ENCODE measurements at places on chromosomes 16 and 17. TPM values are rescaled to one million over a fixed set of nuclear protein-coding genes. Genes with fewer than 3 reads are reported as not detected.

- peak; percentile 72 for DNase-seq
Measured at GRCh38 chr17:12545877-12546513, 119.7 kb upstream of the MYOCD start.

DNA sequence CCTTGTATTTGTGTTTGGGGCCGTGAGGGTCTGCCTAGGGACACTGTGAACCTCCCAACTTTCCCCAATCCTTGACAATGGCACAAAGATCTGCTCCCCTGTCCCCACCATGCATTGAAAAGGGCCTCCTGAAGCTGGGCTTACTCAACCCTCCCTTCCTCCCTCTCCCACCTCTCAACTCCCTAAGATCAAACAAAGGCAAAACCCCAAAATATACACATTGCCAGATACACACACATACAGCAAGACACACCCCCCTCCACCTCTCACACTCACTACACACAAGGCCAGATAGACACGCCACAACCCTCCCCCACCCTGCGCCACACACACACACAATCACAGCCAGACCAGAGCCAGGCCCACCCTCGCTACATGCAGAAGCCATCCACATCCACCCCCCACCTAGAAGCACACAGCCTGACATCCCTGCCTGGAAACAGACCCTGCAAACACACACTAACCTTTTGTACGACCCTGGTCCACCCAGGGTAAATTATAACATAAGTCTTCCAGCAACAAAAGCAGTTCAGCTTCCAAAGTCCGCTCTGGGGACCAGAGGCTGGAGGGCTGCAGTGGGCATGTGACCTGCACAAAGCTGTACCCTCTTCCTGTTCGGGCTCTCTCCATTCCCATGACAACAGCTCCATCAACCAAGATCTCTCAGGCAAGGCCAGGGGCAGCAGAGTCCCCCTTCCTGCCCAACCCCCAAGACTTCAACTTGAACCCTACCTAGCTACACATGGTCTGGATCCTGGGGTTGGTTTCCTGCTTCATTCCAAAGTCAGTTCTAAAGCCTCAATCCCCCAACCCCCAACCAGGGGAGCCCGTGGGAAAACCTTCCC is 1.9 kb downstream of the PCGF2 start:
- no peak for DNase-seq

GRCh38 chr17:66714046-66715023 is 120.6 kb upstream of the CACNG5 start:
- DNase-seq: no peak

DNA sequence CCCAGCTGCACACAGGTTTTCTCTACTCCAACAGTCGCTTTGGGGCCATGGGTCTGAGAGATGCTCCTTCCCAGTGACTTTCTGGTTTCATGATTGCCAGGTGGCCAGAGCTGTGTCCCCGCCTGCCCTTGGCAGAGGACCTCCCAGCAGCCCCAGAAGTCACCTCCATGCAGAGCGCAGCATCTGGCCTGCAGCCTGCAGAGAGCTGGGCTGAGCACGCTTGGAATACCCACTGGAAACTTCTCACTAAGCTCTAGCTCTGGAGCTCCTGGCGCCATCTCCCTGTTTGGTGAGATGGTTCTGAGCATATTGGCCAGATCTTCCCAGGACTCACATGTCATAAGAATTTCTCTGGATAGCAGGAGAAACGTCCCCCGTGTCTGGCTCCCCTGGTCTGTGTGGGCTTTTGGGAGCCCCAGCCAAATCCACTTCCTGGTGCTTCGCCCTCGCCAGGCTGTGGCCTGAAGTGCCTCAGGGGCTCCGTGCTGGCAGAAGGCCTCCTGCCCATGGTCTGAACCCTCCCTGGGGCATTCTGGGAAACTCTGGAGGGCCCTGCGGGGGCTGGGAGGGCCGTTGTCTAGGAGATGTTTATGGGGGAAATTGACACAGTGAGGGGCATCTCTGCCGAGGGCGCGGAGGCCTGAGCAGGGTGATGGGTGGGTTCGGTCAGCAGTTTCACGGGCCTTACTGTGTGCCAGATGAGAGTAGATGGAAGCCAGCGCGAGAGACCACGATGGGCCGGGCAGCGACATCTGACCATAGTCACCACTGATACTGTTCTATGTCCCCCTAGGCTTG is 73.2 kb upstream of the CIBAR2 start:
- DNase-seq: no peak

- peak; percentile 83 for DNase-seq
Measured at GRCh38 chr17:78022425-78022824, 63.9 kb downstream of the TNRC6C start.

DNA sequence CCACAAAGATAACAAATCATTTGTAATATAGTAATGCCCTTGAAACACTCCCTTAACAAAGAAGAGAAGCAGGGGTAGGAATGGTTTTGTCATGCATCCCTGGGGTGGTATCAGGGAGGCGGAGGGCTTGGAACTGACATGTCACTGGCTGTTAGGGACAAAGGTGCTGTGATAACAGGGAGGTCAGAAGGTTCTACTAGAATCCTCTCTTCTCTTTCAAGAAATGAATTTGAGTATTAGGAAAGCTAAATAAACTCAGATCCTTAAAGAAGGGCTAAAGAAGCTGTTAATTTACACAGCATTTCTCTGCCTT is 65.4 kb upstream of the ADAMTS18 start:
- no peak for DNase-seq

- DNase-seq: no peak
Measured at GRCh38 chr17:13200671-13201070, 182.8 kb upstream of the ELAC2 start.

- no peak for DNase-seq
Measured at GRCh38 chr17:34386343-34386696, 23.3 kb upstream of the CCL1 start.

- DNase-seq: peak; percentile 69
Measured at GRCh38 chr17:48954300-48954755, 9.7 kb upstream of the SNF8 start.

DNA sequence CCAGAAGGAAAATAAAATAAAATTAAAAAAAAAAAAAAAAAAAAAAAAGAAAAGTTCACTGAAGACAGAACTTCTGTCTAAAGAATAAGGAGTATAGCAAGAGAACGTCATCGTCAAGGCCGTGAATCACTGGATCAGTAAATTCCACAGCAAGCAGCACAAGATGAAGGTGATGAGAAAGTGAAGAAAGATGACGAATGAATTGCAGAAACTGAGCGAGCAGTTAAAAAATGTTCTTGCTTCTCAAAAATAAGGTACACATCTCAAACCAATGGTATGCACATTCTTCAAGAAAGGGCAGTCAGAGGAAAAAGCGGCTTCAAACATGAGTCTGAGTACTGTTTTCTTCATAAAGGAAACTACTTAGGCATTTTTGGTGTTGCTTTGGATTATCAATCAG is 104.7 kb downstream of the SMG6 start:
- DNase-seq: peak; percentile 53

DNA sequence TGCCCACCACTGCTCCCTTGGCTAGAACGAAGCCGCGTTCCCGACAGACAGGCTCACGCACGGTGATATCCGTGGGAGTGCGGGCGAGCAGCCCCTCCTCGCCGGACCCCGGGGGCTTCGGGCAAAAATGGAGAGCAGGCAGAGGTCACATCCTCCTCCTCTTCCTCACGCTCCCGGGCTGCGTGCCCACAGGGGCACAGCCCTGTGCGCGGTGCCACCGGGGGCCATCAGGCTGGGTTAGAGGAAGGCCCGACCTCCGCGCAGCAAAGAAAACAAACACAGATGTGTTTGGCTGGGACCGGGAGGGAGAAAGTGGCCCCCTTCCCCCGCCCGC is 519 bp upstream of the NTN1 start:
- no peak for DNase-seq

DNA sequence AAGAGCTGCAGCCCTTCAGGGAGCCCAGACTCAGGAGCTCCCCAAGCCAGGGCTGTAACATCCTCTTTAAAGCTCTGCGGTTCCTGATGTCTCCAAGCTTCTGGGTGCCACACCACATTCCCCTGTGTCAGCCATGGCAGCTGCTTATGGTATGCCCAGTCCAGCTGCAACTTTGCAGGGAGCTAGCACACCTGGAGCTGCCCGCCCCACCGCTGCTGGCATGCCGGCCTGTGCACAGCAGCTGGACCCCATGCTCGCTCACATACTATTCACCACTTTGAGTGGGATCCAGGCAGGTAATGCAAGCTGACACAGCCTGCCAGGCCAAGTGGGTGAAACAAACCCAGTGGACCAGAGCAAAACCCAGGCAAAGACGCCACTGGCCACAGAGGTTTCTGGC is 305.6 kb upstream of the AXIN2 start:
- DNase-seq: no peak

- no peak for DNase-seq
Measured at GRCh38 chr17:75124819-75125162, 6.8 kb downstream of the NT5C start.

GRCh38 chr17:44914148-44914547 is 1.2 kb downstream of the GFAP start:
- no peak for DNase-seq

DNA sequence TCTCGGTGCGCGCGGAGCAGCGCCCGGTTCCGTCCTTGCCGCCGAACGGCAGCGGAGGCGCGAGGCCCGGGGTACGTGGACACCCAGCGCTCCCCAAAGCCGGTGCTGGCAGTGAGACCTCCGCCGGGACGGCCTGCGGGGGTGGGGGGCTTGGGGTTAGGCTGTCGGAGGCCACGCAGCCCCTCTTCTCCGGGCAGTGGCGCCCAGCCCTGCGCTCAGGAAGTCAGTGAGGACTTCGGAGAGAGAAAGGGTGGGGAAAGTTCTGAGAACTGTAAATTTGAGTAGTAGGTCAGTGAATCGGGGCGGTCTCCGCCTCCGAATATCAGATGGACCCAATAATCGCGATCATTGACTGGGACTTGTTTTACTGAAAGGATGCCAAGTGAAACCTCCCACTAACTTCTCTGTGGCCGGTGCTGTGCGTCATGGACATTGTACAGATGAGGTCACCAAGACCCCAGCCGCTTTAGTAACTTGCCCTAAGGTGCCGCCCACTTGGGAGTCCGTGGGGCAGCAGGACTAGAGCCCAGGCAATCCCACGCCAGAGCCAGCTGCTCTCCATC is 468 bp downstream of the IL4R start:
- peak; percentile 96 for DNase-seq

DNA sequence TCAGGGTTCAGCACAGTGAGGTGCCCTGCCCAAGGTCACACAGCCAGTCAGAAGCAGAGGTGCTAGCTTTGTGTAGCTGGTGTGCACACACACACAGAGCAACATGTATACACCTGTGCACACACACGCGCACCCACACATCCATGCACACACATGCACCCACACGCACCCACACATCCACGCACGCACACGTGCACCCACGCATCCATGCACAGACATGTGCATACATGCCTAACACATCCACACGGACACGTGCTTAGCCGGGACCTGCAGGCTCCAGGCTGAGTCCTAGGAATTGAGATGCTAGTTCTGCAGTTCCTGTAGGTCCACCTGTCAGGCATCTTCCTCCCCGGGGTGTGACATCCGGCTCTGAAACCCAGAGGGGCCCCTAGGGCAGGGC is 13.0 kb upstream of the DPEP1 start:
- no peak for DNase-seq

- no peak for DNase-seq
Measured at GRCh38 chr16:11253995-11254912, 1.8 kb downstream of the SOCS1 start.

- DNase-seq: no peak
Measured at GRCh38 chr17:66925811-66926500, 38.6 kb upstream of the CACNG4 start.

DNA sequence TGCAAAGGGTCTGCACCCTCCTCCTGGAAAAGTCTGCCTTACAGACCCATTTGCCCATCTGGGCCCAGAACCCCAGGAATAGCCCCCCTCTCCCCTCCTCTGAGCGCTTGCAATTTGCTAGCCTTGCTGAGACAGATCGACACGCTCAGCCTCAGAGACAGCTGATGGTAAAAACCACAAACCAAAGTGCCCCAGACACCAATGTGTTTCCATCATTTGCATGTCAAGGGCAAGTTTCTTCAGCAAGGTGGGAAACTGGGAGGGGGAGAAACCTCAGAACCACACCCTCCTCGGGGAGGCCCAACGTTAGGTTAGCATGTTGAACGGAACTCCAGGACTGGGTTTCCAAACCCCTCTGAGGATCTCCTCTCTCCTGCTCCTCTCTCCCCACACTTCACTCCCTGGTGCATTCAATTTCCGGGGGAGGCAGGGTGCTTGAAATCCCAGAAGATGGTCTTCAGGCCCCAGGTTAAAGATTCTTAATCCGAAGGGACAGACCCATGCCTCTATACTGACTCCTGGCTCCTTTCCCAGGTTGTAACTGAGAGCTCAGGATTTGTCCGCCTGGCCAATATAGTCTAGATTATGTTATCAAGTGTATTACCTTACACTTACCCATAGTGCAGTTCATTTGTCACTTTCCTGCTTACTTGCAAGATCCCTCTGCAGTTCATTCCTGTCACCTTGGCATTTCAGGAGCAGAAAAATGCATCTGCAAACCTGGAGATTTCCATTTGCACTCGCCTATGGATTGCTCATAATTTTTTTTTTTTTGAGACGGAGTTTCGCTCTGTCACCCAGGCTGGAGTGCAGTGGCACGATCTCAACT is 1.3 kb upstream of the CUEDC1 start:
- no peak for DNase-seq

DNA sequence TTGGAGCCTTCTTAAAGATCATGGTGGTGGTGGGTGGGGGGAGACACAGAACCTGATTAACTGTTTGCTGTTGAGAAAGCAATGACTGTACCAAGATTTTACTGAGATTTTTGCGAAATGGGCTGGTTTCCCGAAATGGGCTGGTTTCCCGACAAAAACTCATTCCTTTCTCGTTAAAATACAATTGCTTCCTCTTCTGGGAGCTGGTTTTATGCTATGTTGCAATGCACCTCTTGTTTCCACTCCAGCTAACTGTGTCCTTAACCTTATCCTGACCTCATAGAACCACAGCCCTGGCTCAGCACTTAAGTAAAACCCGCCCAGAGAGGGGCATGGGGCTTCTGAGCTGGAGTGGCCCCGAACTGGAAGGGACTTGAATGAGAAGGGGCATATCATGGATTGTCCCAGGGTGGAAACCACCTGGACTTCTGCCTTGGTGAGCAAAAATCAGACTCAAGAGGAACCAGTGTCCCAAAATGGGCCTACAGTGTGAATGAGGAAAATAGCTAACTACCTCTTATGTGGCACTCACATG is 20.9 kb downstream of the FAM20A start:
- peak; percentile 91 for DNase-seq

Gene MLKL
- 11.9 TPM for total RNA-seq

Gene SCRN2
- 36.3 TPM for total RNA-seq

Gene RILP
- 27.6 TPM for total RNA-seq

Gene HBA1
- not detected for total RNA-seq

Gene KRTAP2-2
- not detected for total RNA-seq

Gene FSCN2
- total RNA-seq: 2.3 TPM
